Stimulated activated naive CD4-positive, alpha-beta T cell (primary cell): ENCODE measurements at places on chromosomes 1 and 21.

DNA sequence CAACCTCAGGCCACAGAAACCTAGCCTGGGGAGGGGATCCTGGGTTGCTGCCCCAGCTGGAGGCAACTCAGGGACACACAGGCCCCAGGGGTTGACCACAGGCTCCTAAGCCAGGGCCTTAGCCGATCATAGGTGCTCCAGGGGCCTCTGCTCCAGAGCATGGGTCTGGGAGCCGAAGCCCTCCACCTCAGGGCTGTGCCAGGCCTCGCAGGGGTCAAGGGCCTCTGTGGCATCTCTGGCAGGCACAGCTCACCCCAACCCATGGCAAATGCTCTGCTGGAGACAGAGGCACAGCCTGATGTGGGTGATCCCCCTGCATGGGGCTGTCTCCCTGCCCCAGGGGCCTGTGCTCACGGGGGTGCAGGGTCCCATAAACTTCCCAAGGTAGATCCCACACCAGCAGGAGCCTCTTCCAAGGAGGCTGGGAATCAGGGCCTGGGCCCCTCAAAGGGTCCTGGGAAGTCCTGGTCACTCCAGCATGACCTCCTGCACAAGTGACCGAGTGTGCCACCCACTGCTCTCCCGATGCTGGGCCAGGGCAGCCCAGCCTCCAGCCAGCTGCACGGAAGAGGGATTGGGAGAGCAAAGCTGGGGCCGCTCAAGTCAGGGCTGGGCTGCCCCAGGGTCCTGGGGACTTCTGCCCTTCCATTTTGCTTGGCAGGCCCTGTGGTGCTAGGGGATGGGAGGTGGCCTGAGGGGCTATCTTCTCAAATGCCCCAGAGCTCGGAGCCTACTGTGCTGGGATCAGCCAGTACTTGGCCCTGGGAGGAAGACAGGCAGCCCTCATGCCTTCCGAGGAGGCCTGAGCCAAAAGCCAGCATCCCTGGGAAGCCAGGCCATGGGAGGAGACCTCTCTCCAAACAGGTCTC lies 22.2 kb upstream of the PRSS38 start:
- DNase-seq, result no peak

- DNase-seq, result no peak
These were observed 1.5 kb downstream of the FABP3 start for GRCh38 chr1:31371121-31371959.

DNA sequence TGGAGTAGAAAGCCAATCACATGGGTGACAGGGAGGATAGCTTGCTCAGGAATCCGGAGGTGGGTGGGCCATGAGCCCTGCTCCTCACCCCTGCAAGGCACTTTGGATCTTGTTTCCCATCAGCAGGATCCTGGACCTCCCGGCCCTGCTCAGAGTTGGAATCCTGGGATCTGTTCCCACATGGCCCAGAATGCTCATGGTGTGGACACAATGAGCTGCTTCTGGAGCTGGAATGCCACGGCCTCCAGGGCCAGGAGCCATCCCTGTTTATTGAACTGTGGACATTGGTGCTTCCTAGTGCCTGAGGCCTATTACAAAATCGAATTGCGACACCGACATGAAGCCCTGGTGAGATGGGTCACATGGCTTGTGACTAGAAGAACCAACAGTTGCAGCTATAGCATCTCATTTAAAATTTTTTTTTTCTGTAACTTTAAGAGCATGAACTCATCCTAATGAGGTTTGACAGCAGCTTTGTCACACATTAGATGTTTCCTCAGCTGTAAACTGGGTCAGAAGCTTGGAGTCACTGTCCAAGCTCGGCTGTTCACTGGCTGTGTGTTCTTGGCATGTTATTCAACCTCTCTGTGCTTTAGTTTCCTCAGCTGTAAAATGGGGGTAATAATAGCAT lies 40.4 kb upstream of the GOLT1A start:
- no peak for DNase-seq

- DNase-seq, result no peak
These were observed 49.6 kb downstream of the RPL5 start for GRCh38 chr1:92881391-92881790.

- no peak for DNase-seq
These were observed 668.2 kb downstream of the KIF26B start for GRCh38 chr1:245822996-245823395.

DNA sequence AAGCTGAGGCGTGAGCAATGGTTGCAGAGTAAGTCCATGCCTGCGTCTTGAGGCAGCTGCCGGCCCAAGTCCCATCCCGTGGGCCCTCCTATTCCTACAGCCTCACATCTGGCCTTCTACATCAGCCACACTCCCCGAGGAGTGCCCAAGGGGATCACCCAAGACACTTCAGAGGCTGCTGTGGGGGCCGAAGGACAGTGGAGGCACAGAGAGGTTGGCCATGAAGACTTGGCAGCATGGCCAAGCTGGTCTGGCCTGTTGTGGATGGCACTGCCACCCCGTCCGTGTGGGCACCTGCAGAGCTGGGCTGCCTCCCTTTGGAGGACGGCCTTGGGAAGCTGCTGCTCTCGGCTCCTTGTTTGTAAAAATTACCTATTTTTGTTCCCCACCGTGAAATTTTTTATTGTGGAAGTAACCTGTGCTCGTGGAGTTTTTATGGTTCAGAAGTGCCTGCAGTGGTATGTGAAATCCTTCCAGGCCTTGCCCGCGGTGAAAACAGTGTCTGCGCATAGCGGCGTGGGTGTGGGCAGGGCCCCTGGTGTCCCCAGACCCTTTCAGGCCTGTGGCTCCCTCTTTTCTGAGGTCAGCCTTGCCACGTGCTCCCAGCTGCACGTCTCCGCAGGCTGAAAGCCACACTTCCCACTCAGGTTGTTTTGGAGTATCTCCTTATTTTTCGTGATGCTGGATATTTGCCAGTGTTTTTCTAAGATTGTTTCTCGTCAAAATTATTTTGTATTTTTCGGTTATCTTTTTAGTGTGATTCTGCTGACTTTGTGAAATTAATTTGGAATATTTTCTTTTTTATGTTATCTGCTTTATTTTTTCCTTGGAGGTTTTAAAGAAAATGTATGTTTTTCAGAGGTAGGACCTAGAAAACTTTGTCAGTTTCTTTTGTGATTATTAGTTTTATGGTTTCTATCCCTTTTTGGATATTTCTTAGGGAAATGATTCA lies 20.6 kb downstream of the SLX9 start:
- DNase-seq, result no peak

DNA sequence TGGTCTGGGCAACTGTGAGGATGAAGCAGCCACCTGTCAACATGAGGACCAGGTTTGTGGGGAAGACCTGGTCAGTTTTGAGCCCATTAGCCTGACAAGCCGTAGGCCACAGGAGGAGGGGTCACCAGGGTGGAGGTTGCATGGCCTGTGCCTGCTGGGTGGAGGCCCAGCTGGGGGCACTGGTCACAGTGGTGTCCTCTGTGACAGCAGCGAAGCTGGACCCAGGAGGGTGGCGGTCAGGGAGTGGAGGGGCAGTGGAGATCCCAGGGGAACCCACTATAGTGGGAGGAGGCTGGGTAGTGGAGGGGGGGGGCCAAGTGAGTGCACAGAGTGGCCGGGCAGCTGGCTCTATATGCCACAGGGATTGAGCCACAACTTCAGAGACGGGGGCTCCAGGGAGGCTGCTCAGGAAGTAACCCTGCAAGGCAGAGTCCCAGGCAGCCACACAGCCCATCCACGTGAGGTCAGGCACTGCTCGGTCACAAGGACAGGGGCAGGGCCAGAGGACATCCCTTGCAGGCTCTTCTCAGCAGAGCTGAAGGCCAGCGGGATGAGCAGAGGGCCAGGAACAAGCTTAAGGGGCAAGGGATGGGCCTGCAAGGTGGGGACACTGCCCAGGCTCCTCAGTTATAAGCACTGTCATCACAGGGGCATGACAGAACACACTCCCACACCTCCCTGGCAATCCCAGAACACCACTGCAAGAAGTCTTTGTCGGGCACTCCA lies 2.3 kb upstream of the C1orf35 start:
- no peak for DNase-seq

GRCh38 chr21:42162831-42163510 lies 56.0 kb upstream of the ABCG1 start:
- DNase-seq, result no peak

DNA sequence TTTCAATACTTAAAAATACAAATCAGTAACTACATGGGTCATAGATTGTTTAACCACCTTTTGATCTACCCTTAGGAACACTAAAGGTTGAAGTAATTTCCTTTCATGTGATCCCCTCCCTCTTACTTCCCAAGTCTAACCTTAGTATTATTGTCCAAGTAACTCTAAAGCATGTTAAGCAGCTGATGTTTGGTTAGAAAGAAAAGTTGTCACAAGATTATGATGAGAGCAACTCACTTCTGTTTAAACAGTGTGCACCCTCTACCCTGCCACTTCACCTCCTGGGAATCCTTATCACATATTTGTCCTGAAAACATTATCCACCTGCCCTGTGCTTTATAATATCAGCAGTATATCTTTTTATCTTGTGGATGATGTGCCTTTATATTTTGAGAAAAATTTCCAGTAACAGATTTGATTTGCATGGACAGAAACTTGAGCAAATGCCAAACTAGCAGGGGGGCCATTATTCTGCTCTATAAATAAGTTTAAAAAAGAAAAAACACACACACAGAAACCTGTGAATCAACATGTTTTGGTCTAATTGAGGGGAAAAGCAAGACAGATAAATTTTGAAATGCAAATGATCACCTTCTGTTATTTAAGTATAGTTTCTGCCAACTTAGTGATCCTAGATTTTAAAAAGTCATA lies 194.3 kb downstream of the RPS6KC1 start:
- DNase-seq, result no peak

DNA sequence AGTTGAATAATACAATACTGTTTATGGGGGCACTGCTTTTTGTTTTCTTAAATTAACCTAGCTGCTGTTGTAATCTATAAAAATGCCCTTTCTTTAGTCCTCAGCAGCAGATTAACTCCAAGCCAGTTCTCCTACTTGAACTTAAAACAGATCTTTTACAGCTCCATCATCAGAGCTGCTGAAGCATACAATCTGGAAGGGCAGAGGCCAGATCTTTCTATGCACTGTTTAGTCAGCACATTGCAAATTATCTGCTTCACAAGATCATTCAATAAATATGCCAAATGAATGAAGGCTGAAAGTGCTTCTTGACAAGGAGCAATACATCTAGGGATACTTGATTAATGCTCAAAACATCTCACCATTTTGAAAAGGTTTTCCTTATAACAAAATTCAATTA lies 115.8 kb downstream of the PLPPR5 start:
- DNase-seq, result no peak

DNA sequence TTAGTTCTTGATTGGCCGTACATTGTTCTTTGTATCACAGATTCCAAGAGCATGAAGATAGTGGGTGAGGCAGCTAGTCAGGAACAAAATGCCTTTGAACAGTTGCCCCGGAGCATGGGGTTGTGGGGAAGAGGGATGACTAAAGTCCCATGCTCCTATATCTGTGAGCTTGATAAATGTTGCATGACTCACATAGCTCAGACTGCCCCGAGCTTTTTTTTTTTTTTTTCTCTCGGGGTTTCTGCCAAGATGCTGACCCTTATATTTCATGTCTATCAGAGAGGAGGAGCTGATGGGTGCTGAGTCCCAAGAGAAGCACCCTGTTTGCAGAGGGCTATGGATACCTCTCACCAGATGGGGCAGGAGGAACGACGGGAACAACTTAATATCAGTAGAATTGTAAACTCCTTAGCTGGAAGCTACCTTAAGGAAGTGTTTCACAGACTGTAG lies 40.6 kb downstream of the SRRM1 start:
- DNase-seq, result no peak
